ENCODE measurements at places on chromosomes 1 and 21.

- no peak for DNase-seq
These were observed 1.1 kb upstream of the SYNC start for GRCh38 chr1:32703479-32704291.

DNA sequence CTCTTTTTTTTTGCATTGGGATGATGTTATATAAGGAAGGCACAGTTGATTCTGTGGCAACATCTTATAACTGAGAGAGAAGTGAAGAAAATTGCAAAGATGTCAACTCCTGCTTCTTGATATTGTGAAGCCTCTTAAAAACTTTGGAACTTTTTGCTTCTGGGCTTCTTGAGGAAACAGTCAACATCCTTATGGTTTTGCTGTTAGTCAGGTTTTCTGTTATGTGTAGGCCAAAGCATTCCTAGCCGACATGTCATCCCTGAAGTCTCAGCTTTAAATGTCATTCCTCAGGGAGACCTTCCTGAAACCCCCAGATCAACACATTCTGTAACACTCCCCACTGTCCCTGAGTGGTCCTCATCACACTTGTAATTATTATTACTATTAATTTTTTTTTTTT is 12.6 kb downstream of the FALEC start:
- no peak for DNase-seq

DNA sequence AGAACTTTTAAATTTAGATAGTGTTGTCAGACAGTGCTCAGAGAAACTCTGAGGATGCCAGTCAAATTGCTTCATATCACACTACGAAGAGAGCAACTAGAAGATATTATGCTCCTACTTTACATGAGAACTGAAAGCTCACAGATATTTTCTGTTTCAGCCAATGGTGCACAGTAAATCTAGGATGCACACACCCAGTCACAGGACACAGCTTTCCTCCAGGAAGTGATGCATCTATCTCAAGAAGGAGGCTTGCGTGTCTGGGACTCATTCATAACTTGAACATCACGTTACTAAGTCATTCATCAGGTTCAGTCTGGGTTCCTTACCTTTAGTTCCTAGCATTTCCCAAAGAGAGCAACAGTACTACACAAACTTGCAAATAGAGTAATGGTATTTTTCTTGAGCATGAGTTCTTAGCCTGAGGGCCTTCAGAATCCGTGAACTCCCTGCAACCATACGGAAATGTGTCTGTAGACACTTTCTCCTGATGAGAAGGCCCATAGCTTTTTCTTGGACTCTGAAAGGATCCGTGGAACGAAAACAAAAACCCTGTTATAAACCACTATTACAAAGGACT is 12.2 kb downstream of the ZNF697 start:
- no peak for DNase-seq

GRCh38 chr1:183461350-183461749 is 10.9 kb upstream of the SMG7 start:
- DNase-seq, result no peak

- no peak for DNase-seq
These were observed 2.1 kb upstream of the FOXD2 start for GRCh38 chr1:47435506-47436303.

DNA sequence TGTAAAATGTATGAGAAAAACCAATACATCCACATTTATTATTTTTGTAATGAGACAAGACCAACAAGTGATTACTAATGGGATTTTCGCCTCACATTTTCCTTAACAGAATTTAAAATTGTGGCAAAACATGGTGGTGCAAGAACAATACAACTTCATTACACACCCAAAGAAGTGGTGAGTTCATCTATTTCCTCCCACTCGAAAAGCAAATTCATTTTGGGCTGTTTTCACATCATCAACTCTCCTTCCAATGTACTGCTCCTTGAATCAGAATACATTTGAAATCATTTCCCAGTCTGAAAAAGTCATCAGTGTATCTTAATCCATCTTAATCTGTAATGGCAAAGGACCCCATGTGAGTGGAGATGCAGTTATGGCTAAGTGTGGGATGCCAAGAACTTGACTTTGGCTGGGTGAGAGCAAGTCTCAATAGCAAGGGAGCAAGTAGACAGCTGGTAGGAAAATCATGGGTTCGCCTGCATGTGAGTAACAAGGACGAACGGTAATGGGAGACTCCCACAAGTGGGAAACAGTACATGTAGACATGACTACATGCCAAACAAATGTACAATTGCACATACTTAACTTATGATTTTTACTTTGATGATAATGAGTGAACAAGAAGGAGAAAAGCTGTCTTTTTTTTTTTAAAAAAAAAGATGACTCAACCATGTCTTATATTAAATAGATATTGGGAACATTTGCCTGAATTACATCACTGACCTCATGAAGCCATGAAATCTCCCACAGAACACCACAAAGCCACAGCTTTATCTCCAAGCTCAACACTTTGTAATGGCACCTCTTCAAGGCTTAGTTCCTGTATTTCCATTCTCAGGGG is 46.0 kb downstream of the RUNX1 start:
- no peak for DNase-seq

DNA sequence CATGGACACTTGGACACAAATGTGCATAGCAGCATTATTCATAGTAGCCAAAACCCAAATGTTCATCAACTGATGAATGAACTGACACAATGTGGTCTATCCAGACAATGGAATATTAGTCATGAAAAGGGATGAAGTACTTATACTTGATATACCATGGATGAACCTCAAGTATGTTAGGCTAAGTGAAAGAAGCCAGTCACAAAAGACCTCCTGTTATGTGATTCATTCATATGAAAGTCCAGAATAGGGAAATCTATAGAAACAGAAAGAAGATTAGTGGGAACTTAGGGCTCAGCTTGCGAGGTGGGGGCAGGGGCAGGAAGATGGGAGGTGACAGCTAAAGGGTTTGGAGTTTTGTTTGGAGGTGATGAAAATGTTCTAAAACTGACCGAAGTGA is 7.4 kb downstream of the KCNE1 start:
- no peak for DNase-seq

DNA sequence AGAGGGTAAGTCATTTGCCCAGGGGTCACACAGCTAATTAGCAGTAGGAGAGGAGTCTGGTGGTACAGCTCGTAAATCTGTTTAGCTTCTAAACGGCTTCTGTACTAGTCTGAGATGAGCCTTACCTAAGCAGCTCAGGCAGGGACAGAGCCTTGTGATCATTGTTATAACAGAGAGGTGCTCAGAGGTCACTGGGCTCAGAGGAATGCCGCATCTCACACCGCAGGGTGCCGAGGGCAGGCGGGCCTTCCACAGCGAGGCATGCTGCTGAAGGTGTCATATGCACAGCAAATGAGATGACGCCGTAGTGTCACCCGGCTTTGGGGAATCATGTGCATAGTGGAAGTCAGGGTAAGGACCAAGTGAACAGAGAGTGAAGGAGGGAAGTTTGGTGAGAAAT is 305.2 kb upstream of the FMN2 start:
- no peak for DNase-seq

DNA sequence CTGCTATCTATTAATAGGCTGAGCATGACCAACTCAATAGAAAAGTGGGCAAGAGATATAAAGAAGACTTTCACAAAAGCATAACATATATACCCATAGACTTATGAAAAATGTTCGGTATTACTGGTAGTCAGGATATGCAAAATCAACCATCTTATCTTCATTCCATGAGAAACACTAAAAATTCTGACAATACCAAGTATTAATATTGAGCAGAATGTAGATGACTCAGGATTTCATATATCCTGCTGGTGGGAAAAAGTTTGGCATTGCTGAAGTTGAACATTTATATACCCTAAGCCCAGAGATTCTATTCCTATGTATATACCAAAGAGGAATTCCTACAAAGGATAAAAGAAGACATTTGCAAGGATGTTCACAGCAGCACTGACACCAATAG is 138.3 kb downstream of the CLEC20A start:
- no peak for DNase-seq

GRCh38 chr1:232704694-232705680 is 75.1 kb upstream of the SIPA1L2 start:
- no peak for DNase-seq

DNA sequence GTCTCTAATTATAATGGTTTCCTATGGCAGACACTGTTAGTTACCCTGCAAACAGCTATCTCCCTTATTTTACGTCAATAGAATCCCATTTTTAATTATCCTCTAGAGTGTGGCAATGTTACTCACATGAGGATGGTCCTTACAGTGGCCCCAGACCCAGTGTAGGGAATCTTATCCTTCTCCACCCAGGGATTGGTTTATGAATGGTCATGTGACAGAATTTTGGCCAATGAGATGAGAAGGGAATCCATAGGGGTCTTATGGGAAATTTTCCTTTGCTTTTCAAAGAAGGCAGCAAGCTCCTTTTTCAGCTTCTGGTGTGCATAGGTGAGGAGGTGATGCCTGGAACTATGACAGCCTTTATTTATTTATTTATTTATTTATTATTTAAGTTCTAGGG is 59.0 kb upstream of the HUNK start:
- DNase-seq, result no peak

GRCh38 chr1:31985430-31985829 is 28.2 kb upstream of the KHDRBS1 start:
- DNase-seq, result no peak

GRCh38 chr1:235775246-235775860 is 91.4 kb downstream of the LYST start:
- DNase-seq, result no peak

DNA sequence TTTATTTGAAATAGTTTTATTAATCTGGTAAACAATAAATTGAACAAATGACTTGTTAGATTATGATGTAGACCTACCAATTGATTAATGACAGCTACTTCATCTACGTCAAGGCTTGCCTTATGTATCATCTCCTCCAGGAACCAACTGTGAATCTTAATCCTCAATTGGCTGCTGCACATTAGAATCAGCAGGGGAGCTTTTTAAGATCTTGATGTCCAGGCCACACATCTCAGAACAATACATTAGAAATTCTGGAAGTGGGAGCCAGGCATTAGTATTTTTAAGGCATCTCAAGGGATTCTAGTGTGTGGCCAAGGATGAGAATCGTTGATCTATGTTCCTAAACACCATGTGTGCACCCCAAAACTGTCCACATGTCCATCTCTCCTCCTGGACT is 52.0 kb upstream of the LYPLAL1 start:
- DNase-seq, result no peak
